Activated CD8-positive, alpha-beta memory T cell treated with anti-CD3 and anti-CD28 coated beads, Interleukin-2, amount 50 U/mL, for 48 hours (primary cell): ENCODE measurements at places on chromosomes 4 and X.

DNA sequence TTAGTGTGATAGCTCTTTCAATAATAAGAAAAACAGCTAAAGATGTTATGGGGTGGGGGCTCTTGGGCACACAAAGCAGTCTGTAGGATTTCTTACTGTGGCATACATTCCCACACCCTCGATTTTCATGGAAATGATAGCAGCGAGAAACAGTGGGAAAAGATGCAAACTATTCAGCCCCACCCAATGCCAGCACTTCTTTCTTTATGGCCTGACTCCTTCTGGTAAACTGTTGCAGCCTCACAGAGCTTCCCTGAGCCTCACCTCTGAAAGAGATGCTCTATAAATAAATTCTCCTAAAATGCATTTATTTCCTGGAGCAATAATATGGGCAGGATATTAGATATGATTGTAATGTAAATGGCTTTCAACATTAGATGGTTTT is 910 bp downstream of the ANK2 start:
- DNase-seq = no peak

DNA sequence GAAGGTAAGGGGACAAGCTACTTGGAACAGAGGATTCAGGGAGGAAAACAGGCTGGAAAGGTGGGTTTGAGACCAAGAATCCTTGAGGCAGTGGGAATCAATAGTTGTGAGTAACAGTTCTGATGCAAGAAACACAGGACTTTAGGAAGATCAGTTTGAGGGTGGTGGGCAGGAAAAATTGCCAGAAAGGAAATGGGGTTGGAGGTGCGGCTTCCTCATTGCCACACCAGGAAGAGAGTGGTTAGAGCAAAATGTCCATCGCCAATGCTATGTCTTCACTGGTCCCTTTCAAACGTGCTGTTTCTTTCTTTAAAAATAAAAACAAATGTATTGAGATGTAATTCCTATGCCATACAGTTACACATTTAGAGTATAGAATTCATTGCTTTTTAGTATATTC is 57.1 kb upstream of the NOCT start:
- DNase-seq = no peak

- peak; percentile 78 for DNase-seq
Observed at GRCh38 chrX:154980330-154981115, 42.0 kb downstream of the F8 start.

DNA sequence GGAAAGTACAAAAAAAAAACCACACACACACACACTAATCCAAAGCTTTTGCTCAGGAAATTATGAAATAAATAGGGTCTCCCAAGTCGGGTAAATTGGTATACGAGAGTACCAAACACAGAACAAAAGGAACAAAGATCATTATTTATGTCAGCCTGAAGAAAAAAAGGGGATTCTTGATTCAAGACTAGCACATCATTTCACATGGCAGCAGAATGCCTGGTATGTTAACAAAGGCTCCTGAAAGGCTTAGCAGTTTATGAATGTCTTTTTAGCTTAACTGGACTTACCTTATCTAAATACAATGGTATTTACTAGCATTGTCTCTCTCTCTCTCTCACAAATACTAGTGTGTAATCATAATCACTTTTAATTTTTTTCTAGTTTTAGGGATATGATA is 11.3 kb downstream of the RAP2C start:
- DNase-seq = no peak

- DNase-seq = peak; percentile 74
Observed at GRCh38 chr4:2961421-2961810, 1.8 kb downstream of the NOP14 start.

DNA sequence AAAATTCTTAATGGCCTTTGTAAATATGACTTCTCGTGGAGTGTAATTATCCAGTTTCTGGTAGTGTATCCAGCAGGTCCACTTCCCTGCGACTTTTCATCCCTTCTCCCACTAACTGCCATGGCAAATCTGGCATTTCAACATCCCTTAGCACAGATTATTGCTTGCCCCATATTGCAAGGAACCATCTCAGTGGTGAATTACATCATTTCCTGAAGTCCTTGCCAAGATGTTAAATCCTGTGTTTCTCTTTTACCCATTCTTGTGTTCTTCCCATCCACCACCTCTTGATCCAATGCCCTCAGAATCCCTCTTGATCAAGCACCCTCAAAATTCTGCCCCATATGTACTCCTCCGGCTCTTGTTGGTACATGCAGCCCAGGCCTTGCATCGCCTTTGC is 88.1 kb upstream of the ZNF81 start:
- DNase-seq = no peak

- no peak for DNase-seq
Observed at GRCh38 chr4:182862921-182863320, 54.3 kb downstream of the DCTD start.

GRCh38 chr4:15961781-15962510 is 1.0 kb downstream of the FGFBP2 start:
- no peak for DNase-seq

- no peak for DNase-seq
Observed at GRCh38 chr4:150818661-150819060, 196.4 kb downstream of the LRBA start.

DNA sequence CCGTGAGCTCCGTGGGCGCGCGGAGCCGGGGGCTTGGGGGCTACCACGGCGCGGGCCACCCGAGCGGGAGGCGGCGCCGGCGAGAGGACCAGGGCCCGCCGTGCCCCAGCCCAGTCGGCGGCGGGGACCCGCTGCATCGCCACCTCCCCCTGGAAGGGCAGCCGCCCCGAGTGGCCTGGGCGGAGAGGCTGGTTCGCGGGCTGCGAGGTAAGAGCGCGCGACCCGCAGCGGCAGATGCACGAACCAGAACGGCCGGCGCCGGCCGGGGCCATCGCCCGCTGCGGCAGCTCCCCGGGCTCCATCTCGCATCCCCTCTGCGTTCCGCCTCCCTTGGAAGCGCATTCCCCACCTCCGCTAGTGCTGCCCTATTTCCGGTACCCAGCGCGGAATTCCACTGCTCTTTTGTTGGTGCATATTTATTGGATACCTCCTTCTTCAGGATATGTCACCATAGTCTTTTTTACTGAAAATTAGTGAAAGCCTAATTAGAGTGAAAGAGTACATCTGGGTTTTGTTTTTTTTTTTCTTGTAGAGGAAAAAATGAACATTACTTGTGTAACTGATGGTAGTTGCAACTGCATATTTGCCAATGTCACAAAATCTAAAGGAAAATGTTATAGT is 797 bp downstream of the PKD2 start:
- peak; percentile 69 for DNase-seq

DNA sequence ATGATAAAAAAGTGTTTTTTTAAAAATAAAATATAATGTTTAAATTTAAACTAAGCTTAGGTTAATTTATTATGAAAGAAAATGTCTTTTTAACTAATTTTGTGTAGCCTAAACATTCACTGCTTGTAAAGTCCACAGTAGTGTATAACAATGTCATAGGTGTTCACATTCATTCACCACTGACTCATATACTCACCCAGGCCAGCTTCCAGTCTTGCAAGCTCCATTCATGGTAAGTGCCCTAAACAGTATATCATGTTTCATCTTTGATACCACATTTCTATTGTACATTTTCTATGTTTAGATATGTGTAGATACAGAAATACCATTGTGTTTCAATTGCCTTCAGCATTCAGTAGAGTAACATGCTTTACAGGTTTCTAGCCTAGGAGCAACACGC is 530.3 kb downstream of the EPHA5 start:
- no peak for DNase-seq

DNA sequence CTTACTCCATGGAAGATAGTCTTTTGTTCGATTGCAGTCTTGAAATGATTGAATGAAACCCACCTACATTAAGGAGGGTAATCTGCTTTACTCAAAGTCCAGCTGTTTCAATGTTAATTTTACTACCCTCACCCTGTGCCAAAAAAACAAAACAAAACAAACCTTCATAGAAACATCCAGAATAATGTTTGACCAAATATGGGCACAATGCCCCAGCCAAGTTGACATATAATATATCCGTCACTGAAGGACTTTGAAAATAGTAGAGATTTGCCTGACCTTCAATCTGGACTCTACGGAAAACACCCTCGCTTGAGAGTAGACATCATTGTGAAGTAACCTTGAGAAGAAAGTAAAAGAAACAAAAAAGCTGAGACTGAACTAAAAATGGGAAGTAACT is 550.5 kb upstream of the SMIM31 start:
- DNase-seq = no peak

DNA sequence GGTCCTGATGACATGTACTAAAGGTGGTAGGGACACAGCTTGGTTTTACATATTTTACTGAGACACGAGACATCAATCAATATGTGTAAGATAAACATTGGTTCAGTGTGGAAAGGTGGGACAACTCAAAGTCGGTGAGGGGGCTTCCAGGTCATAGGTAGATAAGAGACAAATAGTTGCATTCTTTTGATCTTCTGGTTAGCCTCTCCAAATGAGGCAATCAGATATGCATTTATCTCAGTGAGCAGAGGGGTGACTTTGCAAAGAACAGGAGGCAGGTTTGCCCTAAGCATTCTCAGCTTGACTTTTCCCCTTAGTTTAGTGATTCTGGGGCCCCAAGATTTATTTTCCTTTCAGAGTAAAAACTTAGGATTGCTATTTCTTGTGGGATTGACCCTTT is 706.9 kb downstream of the GLUD2 start:
- DNase-seq = no peak

DNA sequence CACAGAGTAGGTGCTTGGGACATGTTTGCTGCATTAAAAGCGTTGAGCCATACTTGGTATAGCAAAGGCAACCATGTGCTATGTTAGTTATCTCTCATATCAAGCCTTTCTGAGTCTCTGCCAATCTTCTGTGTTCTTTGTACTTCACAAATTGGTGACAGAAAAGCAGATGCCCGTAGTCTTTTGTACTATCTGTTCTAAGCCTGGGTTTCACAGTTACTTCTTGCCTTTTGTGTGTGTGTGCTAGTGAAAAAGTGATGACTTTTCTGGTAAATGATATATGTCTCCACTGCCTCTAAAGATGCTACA is 16.1 kb upstream of the KLHL2 start:
- no peak for DNase-seq

GRCh38 chr4:99013884-99014523 is 18.5 kb downstream of the METAP1 start:
- DNase-seq = no peak

DNA sequence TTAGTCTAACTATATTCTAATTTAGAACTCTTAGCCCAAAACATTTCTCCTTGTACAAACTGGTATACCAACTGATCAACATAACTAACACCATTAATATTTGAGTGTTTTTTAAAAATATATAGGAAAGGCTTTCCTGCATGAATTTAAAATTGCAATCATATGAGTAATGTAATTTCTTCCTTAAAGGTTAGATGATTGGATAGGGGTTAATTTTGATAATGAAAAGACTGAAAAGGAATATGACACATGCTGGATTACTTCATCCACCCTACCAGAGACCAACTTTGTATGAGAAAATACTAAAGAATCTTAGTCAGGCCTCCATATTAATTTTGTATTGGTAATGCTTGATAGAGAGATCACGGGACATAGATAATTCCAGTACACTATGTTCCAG is 25.1 kb upstream of the PLS3 start:
- no peak for DNase-seq

GRCh38 chr4:54152846-54153600 is 53.1 kb downstream of the GSX2 start:
- no peak for DNase-seq

DNA sequence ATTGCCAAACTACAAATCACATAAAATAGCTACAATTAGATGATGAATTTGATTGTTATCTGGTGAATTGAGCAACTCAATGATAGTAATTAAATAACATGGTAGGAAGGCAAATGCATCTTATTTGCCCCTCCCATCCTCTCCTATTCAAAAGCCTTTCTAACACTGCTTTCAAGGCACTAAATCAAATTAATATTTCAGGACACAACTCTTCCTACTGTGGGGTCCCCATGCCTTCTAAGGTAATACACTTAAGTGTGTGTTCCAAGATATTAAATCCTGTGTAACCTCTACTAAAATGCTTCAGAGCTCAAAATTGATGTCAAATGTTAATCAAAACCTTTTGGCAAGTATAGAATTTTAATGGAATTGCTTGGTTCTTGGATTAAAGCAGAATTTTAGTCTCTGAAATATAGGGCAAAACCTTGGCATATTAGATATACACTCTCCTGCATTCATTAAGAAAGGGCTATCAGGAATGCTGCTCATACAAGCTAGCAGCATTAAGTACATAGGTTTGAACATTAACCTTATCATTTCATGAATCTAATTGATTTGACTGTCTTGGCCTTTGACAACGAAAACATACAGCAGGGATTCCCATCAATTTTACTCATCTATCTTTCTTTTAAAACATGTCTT is 371.8 kb upstream of the GALNTL6 start:
- DNase-seq = no peak

GRCh38 chr4:24472514-24473308 is 111.6 kb downstream of the DHX15 start:
- peak; percentile 71 for DNase-seq

- DNase-seq = no peak
Observed at GRCh38 chr4:56909086-56909894, 1.6 kb downstream of the REST start.

- DNase-seq = no peak
Observed at GRCh38 chr4:14446311-14446710, 556.0 kb upstream of the CPEB2 start.

- DNase-seq = no peak
Observed at GRCh38 chr4:16530688-16531635, 304.7 kb upstream of the TAPT1 start.

- no peak for DNase-seq
Observed at GRCh38 chrX:20451929-20452328, 185.2 kb upstream of the RPS6KA3 start.

GRCh38 chr4:56723201-56723605 is 42.1 kb upstream of the HOPX start:
- DNase-seq = peak; percentile 62

- DNase-seq = no peak
Observed at GRCh38 chrX:13994104-13994503, 35.6 kb downstream of the GEMIN8 start.

DNA sequence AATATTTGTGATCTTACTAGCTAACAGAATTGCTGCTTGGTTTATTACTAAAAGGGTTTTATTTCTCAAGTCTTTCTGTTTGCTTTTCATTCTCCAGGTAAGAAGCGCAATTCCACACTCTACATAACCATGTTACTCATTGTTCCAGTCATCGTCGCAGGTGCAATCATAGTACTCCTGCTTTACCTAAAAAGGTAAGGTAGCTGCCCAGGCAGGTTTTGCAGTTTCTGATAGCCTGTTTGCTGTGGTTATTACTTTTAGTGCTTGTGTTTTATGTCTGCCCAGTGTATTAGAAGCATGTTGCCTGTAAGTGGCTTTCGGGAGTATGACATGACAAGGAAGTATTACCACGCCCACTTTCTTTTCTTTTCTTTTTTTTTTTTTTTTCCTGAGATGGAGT is 46.4 kb downstream of the IL13RA1 start:
- DNase-seq = no peak

- DNase-seq = no peak
Observed at GRCh38 chr4:109040441-109040840, 262.0 kb downstream of the COL25A1 start.

GRCh38 chrX:148878371-148878770 is 378.0 kb downstream of the AFF2 start:
- no peak for DNase-seq

- DNase-seq = no peak
Observed at GRCh38 chrX:40663078-40663740, 15.8 kb upstream of the CXorf38 start.

GRCh38 chr4:156764145-156764544 is 207.5 kb downstream of the PDGFC start:
- no peak for DNase-seq
